NCI-H510A (cell line): ENCODE measurements at places on chromosomes 3 and 15.

DNA sequence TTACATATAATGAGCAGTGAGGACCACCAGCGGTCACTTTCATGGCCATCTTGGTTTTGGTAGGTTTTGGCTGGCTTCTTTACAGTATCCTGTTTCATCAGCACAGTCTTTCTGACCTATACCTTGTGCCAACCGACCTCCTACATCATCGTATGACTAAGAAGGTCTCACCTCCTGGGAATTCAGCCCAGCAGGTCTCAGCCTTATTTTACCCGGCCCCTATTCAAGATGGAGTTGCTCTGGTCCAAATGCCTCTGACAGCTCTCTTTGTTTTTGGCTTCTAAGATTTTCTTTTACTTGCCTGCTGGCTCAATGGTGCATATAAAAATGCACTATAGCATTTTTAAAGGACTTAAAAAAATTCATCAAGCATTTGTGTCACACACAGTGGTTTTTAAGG lies 3.2 kb upstream of the MME start:
- DNase-seq = no peak

DNA sequence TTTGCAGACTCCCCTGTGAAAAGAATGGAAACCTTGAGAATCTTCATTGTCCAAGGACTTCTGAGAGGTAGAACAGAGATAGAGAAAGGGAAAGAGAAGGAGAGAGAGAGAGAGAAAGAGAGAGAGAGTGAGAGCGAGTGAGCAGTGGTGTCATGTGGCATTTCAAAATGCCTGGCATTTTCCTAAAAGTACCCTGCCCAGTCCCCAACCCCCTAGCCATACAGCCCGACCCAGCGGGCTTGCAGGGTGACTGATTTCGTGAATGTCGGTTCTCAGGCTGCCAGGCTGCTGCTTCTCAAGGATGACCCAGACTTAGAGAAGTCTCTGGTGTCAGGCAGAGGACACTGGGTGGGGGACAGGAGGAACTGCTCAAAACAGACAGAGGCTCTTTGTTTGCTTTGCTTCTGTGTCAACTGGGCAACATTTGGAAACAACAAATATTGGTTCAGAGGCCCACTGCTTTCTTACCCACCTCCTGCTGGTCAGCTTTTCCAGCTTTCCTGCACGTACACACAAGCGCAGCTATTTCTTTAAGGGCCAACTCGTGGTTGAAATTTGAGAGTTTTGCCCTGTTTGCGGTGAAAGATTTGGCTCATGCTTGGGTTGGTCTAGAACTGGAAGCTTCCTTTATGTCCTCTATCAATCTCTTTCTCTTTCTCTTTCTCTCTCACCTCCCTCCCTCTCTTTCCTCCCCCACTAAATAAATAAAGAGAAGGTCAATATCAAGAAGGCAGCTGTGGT lies 3.7 kb upstream of the TF start:
- no peak for DNase-seq

DNA sequence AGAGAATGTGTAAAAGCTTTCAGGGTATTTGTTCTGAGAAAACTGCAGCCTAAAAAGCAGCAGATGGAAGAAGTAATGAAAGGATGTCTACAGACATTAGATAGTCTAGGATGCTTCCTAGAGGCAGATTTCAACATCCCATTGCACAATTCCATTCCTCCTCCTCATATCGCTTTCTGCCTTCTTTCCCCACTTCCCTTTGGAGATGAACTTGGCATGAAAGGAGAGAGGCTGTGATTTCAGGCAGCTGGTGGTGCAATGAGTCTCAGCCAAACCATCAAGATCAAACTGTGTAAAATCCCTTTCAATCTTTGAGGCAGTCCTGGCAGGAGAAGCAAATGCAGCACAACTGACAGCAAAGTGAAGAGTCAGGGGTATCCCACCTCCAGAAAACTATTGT lies 438.7 kb upstream of the KCNMB2 start:
- DNase-seq = no peak

GRCh38 chr3:16604433-16604832 lies 790 bp downstream of the DAZL start:
- DNase-seq = no peak

GRCh38 chr3:178671791-178672190 lies 135.6 kb downstream of the KCNMB2 start:
- no peak for DNase-seq

DNA sequence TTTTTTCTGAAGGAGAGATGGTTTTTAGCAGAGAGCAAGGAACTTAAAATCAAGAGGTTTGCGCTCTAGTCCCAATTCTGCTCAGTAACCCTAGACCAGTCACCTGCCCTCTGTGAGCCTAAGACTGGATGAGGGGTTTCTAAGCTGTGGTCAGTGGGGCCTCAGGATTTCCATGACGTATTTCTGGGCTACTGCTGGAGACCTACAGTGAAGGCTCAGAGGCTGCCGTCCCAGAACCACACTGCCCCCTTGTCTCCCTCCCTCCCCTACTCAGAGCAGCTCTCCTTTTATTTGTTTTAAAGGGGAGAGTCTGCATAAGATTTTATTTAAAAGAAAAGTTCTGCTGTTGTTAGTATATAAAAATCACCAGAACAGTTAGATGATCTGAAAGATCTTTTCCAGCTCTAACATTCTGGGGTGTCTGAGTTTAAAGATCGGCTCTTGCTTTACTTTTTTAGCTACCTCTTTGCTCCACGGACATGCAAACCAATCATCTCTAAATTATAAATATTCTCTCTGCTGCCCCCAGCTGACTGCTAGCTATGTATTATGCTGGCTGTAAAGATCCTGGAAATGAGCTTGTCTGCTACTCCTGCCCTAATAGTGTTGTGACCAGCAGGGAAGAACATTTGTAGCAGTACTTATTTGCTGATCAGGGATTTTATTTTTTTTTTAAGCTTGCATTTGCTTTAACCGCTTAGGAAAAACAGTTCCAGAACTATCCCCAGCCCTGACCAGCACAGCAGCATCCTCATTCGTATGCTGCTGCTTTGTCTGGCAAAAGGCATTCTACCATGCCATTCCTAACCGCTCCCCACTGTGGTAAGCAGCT lies 28.6 kb upstream of the NDUFB4 start:
- DNase-seq = no peak

DNA sequence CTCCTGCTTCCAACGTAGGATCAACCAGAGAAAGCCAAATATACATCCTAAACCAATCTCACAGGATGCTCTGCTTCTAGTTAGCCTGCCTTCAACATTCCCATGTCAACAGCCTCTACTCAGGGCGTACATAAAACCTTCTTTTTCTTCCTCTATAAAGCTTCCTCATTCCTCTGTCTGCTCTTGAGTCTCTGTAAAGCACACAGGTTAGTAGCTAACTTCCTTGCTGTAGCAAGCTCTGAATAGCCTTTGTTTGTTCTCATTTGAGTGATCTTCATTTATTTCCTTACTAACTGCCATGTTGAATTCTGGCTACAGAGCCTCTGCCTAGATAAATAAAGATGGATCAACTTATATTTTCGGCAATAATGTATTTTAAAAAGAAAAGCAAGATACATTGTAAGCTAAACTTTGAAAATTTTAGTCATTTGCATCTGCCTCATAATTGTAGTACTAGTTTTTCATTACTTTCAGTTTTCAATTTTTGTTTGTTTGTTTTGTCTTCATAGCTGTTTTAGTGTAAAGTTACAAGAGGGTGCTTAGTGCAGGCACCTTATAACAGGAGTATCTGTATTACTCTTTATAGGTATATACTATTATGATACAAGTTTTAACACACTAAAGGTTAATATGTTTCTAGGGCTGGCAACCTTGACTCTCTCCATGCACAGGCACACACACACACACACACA lies 498.2 kb downstream of the PYDC2 start:
- DNase-seq = no peak

- DNase-seq = no peak
Observed at GRCh38 chr15:63941698-63942465, 104.4 kb downstream of the DAPK2 start.

GRCh38 chr3:98563661-98564281 lies 29.6 kb downstream of the CPOX start:
- no peak for DNase-seq

DNA sequence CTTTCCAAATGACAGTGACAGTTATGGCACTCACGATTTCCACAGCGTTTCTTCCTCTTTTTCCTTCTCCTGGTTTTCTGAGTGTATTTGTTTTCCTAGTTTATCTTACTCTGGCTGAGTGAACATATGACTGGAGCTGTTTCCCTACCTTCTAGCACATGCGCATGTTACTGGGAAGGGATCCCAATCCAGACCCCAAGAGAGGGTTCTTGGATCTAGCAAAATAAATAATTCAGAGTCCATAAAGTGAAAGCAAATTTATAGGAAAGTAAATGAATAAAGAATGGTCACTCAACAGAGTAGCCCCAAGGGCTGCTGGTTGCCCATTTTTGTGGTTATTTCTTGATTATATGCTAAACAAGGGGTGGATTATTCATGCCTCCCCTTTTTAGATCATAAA lies 23.8 kb downstream of the METTL6 start:
- no peak for DNase-seq

DNA sequence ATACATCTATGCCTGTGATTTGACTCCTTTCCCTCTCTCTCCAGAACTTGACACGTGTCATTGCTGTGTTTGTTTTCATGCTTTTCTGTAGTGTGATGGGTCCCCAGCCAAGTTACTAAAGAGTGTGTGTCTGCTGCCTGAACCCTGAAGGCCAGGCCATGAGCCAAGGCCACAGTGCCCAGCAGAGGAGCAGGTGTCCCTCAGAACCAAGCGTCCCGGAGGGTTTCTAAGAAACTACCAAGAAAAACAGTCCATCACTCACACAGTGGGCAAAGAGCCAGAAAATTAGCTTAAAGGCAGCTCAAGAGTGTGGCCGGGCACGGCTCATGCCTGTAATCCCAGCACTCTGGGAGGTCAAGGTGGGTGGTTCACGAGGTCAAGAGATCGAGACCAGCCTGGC lies 35.2 kb downstream of the FBXO45 start:
- no peak for DNase-seq

DNA sequence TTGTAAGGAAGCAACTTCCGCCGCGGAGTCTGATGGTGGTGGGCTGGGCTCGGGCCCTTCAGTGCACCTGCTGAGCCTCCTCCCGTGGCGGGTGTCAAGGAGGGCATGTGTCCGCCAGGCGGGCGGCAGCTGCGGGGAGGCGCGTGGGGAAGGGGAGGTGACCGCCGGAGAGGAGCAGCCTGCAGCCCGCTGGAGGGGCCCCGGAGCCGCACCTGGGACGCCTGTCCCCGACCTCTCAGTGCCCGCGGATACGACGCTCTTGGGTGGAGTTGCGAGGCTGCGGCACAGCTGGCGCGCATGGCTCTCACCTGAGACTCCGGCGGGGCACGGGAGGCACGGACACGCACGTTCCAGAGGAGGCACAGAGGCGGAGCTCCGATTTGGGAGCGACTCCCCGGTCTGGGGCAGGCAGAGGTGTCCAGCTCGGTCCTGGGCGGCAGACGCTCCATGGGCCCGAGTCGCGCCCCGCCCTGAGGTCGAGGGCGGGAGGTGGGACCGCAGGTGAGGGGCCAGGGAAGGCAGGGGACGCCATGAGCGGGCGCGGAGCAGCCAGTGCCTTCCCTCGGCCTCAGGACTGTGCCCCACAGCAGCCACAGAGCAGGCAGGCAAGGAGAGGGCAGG lies 50.2 kb upstream of the PRR20G start:
- no peak for DNase-seq

DNA sequence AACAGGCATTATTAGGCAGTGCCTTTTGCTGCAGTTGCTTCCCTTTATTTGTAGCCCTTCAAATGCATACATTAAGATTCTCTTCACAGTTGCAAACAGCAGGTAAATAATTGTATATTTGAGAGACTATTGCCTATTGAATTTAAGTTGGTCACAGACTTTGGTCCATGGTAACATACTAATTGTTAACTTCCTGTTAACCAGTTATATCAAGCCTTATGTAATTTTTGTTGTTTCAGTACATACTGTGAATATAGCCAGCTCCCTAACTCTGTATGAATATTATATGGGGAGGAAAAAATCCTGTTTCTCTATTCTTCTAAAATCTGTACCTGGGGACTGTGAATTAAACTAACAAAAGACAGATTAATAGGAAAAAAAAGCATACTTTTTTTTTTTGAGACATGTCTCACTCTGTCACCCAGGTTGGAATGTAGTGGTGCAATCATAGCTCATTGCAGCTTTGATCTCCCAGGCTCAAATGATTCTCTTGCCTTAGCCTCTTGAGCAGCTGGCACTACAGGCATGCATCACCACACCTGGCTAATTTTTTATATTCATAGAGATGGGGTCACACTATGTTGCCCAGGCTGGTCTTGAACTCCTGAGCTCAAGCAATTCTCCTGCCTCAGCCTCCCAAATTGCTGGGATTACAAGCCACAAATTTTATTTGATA lies 53.2 kb downstream of the CHL1 start:
- no peak for DNase-seq

DNA sequence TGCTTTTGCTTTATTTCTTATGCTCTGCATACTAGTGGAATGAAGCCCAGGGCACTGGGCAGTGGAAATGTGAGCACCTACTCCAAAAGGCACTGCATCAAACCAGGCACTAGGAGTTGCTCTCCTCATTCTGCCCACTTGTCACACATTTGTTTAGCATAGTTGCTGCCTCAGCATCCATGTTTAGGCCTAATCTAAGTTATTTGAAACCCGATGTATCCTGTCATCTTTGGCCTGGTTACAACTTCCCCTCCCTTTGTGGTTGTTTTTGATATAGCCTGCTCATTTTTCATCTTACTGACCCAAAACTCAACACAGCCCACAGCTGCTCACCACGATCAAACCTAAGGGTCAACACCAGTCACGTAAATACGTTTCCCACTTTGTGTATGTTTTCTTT lies 82.2 kb upstream of the SELENOK start:
- DNase-seq = no peak

- no peak for DNase-seq
Observed at GRCh38 chr3:49461443-49462171, 8.5 kb upstream of the DAG1 start.

GRCh38 chr3:33956206-33956605 lies 157.8 kb downstream of the PDCD6IP start:
- DNase-seq = no peak

- DNase-seq = no peak
Observed at GRCh38 chr3:95715128-95715527, 1099.3 kb upstream of the EPHA6 start.

- DNase-seq = no peak
Observed at GRCh38 chr15:39961051-39961450, 27.1 kb downstream of the EIF2AK4 start.

GRCh38 chr15:59993950-59994401 lies 10.1 kb upstream of the FOXB1 start:
- no peak for DNase-seq

GRCh38 chr3:135192929-135193328 lies 397.9 kb downstream of the EPHB1 start:
- no peak for DNase-seq

DNA sequence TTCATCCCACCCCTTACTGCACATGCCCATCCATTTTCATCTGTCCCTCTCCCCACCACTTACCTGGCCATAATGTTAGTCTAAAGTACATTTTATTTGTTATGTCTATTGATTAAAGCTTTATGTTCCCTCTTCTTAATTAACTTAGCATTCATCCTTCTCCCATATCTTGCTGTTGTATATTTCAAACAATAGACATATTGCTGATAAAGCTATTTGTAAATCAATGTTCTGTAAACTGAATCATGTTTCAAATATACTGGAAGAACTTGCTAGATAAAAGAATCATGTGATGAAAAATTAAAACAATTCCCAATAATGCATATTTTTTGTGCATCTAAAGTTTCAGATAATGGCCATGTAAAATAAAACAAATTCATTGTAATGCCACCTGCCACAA lies 249.2 kb downstream of the IGSF11 start:
- DNase-seq = no peak

- DNase-seq = no peak
Observed at GRCh38 chr3:68504201-68504600, 428.1 kb downstream of the TAFA4 start.

- DNase-seq = no peak
Observed at GRCh38 chr3:194034346-194035336, 101.3 kb upstream of the HES1 start.
